ENCODE measurements at places on chromosomes 5 and 9.

DNA sequence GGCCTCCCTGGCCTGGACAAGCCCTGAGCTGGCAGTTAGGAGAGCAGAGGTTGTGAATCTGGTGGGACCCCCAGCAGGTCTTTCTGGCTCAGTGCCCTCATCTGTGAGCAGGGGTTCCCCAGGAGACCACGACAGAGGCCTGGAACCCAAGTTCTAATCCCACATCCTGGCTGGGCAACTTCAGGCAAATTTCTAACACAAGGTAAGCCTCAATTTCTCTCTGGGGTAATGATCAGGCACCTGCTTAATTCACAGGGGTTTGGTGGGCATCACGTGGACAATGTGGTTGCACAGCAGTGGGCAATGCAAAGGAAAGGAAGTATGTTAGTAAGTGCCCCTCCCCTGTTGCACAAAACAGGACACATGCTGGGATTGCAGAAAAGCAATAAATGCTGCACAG lies 1.9 kb upstream of the KCNIP1 start:
- DNase-seq, result no peak

GRCh38 chr9:79917421-79917820 lies 345.7 kb downstream of the TLE4 start:
- no peak for DNase-seq

DNA sequence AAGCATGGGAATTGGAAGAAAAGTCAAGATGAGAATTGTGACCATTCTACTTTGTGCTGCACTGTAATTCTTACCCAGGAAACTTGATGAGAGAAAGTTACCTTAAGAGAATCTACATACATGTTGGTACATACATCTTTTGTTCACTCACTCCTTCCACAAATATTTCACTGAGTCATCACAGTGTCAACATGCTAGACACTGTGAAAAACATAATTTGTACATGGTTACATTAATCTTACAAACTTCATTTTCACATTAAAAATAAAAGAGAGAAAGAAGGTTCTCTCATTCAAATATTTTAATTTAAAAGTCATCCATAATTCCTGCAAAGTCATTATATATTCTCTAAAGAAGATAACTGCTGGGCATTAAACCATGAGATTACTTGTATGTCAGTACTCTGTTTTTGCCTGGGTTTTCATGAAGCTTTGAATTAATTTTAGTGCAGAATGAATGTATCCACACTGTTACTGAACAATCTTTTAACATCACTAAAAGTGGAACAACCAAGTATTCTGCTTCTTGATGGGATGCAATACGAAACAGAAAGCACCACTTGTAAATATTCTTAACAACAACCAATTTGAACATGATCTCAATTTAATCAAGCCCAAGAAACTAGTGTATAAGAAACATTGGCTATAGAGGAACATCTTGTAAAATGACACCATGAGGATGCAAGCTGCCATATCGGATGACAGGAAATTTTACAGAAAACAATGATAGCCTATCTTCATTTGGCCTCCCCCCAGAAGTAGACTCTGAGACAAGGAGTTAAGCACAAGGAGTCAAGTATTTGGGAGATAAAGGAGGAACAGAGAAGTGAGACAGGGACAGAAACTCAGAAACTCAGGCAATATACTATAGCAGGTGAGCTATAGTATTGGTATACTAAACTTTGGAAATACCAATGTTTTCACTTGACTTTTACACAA lies 28.4 kb downstream of the ERP44 start:
- DNase-seq, result no peak

GRCh38 chr5:102651466-102651865 lies 103.6 kb upstream of the PAM start:
- no peak for DNase-seq

DNA sequence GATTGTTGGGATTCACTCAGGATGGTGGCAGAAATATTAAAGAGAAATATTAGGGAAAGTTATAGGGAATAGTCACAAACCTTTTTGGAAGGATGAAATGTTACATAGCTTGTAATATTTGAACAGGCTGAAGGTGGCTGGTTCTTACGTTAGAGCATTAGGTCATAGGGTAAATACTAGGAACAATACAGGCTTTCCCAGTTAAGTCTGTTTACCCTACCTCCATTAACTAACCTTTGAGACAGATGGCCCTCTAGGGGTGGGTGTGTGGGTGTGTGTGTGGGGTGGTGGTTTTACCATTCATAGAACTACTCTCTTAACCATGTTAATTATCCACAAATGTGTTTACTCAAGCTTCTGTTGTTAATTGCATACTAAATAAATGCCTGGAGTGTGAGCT lies 94.3 kb upstream of the STK32A start:
- no peak for DNase-seq

GRCh38 chr5:172670005-172670402 lies 28.9 kb downstream of the NEURL1B start:
- DNase-seq, result no peak

DNA sequence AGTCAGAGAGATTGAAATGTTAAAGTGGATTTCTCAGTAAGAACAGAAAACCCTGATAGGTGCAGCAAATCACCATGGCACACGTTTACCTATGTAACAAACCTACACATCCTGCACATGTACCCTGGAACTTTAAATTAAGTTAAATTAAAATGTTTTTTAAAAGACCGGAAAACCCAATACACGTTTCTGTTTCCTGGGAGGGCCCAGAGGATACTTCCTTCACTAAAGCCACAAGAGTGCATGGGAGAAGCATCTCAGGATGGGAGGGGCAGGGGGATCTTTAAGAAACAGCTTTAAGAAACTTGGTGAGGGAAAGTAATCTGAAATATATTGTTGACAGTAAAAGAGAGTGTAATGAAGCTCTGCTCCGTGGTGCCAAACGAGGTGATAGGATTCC lies 164.7 kb upstream of the PTGER4 start:
- no peak for DNase-seq

GRCh38 chr5:113330533-113331208 lies 104.1 kb downstream of the TSSK1B start:
- no peak for DNase-seq

- DNase-seq, result no peak
These were observed 43.9 kb upstream of the ALDOB start for GRCh38 chr9:101479338-101480030.

- DNase-seq, result no peak
These were observed 26.1 kb downstream of the TTC23L start for GRCh38 chr5:34865091-34865490.

GRCh38 chr9:7467186-7467585 lies 332.4 kb downstream of the DMAC1 start:
- no peak for DNase-seq
